Right cardiac atrium (tissue), 5 donors: ENCODE measurements at places on chromosomes 12 and 14.

- no peak for DNase-seq
These were observed 42.8 kb upstream of the CMKLR1 start for GRCh38 chr12:108381787-108382436.

- no peak for DNase-seq
These were observed 11.9 kb downstream of the SDS start for GRCh38 chr12:113391650-113392337.

- no peak for DNase-seq
These were observed 20.3 kb upstream of the TMTC1 start for GRCh38 chr12:29804019-29804418.

DNA sequence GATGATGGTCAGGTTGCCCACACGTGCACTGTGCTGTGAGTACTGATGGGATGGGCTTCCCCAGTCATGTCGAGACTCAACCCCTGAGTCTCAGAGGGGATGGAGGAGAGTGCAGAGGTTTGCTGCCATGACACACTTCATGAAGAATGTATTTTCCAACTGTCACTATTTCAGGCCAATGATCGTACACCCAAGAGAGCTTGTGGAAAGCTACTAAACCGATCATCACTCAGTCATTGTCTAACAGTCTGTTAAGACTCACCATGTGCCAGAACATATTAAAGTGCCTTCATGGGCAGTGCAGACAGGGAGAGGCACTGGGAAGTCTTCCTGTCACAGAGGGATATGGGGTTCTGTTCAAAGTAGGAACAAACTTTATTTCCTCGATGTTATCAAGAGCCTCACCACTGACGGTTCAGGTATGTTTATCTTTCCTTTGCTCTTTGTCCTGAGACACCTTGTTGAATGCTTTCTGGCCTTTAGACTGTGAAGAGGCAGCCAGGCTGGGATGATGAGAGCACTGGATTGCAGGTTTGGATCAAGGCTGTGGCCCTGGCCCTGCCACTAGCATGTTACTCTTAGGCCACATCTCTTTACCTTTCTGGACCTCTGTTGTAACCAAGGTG lies 41.6 kb upstream of the NTF3 start:
- no peak for DNase-seq

- no peak for DNase-seq
These were observed 217.3 kb upstream of the CPNE8 start for GRCh38 chr12:39122562-39123204.

- peak; percentile 41 for DNase-seq
These were observed 32.3 kb downstream of the GIT2 start for GRCh38 chr12:109963743-109964429.

DNA sequence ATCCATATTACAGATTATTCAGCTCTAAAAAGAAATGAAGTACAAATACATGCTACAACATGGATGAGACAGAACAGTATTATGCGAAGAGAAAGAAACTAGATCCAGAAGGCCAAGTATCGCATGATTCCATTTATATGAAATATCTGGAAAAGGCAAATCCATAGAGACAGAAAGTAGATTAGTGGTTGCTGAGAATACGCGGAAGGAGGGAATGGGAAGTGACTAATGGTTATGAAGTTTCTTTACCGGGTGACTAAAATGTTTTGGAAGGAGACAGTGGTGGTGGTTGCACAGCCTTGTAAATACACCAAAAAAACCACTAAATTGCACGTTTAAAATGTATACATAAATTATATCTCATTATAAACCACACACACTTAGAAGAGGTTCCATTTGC lies 12.5 kb downstream of the PRDM4 start:
- DNase-seq: no peak

- DNase-seq: no peak
These were observed 26.3 kb downstream of the MIPOL1 start for GRCh38 chr14:37223947-37224474.

DNA sequence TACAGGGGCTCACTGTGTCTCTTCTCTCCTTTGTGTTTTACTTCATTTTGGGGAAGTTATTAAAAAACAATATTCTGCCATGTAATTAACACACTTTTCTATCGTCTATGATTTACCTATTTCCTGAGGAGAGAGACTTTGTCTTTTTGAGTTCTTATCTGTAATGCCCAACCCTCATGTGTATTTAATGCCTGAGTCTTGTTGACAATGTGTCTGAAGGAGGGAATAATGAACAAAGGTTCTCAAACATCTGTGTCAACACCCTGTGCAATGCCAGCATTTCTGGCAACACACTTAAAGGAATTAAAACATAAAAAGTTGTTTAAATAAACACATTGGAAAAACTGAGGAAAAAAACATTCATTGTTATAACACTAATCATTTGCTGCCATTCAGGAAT lies 147.1 kb downstream of the SLC15A5 start:
- no peak for DNase-seq

DNA sequence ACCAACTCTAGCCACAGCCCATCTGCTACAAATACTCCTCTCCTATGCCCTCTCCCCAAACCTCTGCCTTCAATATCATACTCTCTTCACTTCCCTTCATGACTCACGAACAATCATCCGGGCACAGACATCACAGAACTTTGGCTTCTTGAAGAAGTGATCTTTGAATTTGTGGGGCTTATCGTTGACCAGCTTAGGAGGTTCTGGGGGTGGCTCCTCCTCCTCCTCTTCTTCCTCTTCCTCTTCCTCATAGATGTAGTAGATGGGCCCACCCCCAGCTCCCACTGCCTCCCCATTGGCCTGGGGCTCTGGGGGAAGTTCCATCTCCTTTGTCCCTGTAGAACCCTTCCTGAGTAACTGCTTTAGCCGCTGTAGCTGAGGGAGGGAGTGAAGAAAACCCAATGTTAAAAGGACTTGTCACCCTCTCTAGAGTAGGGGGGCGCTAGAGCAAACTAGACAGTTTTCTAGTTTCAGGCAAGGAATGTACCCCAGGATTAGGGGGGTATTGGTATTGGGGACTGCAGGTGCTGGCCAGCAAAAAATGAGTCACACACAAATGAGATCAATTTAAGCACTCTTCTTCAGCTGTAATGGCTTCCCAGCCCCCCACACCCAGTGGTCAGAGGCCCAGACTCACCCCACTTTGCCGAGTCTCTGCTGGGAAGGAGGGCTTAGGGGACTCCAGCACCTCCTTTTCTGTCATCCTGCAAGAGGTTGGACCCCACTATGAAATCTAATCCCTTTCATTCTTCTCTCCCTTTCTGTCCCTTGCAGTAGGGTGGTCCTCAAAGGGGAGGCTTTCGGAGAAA lies 1.8 kb downstream of the STAC3 start:
- no peak for DNase-seq

GRCh38 chr12:4091016-4091743 lies 182.4 kb upstream of the CCND2 start:
- DNase-seq: no peak

DNA sequence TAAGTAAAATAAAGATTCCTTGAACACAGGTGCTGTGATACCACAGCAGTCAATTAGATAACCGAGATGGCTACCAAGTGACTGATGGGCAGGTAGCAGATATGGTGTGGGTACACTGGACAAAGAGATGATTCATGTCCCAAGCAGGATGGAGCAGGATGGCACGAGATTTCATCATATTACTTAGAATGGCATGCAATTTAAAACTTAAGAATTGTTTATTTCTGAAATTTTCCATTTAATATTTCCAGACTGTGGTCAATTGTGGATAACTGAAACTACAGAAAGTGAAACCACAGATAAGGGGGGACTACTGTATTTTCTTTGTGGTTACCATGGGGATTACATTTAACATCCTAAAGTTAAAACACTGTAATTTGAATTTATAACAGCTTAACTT lies 7.5 kb upstream of the ZFP36L1 start:
- no peak for DNase-seq

DNA sequence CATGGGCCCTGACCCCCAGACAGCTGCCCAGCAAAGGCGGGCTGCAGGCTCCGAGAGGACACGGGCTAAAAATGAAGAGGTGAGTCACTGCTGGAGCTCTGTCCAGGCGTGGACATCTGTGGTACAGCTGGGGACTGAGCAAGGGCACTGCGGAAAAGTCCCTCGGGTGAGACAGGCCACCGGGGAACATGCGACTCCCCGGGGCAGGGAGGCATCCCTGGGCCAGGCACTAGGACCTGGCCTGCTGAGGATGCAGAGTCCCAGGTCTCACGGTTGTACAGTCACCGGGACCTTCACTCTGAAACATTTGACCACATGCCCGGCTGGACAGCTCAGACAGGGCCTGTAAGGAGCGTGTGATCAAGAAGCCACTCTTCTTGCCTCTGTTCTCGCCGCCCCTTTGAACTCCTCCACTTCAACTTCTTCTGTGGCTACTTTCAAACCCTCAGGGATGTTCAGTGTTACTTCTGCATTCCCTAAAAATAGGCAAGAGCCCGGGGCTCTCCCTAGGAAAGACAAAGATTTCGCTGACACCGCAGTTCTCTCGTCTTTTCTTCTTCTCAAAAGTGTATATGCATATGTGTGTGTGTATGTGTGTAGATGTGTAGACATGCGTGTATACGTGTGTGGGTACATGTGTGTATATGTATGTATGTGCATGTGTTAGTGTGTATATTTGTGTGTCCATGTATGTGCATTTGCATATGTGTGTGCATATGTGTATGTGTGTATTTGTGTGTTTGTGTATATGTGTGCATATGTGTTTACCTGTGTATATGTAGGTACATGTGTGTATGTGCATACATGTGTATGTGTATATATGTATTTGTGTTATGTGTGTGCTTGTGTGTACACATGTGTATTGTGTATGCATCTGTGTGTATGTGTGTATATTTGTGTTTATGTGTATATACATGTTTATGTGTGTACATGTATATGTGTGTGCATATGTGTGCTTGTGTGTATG lies 5.0 kb upstream of the RFLNA start:
- DNase-seq: no peak

DNA sequence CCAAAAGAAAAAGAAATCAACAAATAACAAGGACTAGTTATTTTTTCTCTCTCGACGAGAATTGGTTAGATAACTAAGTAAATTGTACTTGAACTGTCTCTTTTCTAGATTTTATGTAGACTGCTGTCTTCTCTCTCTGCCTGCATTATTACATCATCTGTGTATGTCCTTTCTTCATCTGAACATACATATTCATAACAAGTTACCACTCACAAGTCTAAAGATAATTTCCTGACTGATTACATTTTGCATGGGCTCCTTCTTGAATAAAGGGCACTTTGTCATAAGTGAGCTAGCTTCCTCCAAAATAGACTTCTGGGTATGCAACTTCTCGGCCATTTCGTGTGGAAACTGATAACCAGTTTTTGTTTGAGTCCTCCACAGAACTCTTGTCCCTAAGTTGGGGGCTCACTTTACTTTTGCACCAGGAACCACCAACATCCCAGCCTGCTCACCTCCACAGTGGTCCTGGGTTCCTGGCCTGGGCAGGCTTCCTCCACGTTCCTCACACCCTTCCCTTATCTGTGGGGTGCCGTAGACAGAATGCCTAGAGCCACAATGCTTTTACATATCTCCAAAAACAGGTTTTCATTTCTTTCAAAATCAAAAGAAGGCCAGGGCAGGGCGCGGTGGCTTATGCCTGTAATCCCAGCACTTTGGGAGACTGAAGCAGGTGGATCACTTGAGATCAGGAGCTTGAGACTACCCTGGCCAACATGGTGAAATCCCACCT lies 6.2 kb upstream of the DDX47 start:
- DNase-seq: no peak

DNA sequence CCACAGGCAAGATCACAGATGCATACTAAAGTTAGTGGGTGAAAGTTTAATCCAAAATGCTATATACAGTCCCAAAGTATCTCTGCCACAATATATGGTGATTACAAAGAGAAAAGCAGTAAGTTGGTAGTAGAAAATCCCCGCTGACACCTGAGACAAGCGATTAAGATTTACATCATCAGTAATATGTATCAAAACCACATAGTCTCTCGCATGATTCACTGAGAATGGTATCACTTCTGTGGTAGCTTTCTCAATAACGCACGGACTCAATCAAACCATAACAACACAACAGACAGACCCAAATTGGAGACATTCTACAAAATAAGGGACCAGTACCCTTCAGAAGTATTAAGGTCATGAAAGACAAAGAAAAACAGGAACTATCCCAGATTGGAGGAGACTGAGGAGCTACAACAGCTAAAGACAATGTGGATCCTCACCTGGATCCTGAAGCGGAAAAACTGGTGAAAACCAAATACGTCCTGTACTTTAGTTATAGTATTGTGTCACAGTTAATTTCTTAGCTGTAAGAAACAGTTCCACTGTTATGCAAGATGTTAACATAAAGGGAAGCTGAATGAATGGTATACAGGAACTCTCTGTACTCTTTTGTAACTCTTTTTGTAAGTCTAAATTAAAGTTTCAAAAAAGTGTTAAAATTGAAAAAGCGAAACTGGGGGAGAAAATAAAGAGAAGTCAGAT lies 51.0 kb downstream of the SPTLC2 start:
- no peak for DNase-seq

- DNase-seq: peak; percentile 71
These were observed 170.1 kb upstream of the PWP1 start for GRCh38 chr12:107515446-107515958.

GRCh38 chr14:71332476-71332875 lies 425.2 kb downstream of the PCNX1 start:
- no peak for DNase-seq

GRCh38 chr14:63378444-63378843 lies 59.7 kb upstream of the GPHB5 start:
- DNase-seq: no peak

GRCh38 chr12:25249931-25250738 lies 594 bp downstream of the KRAS start:
- peak; percentile 84 for DNase-seq

DNA sequence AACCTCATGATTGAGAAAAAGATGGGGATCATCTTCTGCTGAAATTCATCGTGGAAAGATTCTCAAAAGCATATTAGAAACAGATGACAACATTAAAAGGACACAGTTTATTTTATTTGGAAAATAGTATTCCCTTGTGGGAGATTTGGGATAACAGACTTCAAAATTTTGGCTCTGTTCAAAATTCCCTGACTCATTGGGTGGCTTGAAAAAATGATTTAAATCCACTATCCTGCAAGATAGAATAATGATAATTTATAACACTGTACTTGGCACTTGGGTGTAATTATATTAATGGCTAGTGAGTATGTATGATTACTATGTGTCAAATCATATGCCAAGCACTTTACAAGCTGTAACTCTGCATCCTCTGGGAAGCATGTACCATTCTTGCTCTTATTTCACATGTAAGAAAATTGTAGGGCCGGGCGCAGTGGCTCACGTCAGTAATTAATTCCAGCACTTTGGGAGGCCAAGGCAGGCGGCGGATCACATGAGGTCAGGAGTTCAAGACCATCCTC lies 128.8 kb downstream of the LMNTD1 start:
- no peak for DNase-seq

DNA sequence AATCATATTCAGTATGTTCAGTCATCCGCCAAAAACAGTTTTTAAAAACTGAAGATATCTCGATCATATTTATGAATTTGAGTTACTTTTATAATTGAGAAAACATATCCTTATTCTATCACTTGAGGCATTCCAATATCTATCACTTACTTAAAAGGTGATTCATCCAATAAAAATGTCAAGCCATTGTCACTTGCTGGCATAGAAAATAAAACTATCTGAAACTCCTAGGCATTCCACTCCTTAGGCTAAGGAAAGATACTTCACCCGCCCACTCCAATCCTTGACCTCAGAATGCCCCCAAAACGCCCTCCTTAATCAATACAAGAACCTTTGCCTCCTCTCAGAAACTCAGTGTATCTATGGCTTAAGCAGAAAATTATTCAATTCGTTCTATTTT lies 51.3 kb upstream of the AMIGO2 start:
- DNase-seq: no peak
